Hepatic stellate cell (primary cell): ENCODE measurements at places on chromosomes 12 and 14.
A peak's percentile ranks its signal among the peaks of the same experiment; 100 is the strongest.

DNA sequence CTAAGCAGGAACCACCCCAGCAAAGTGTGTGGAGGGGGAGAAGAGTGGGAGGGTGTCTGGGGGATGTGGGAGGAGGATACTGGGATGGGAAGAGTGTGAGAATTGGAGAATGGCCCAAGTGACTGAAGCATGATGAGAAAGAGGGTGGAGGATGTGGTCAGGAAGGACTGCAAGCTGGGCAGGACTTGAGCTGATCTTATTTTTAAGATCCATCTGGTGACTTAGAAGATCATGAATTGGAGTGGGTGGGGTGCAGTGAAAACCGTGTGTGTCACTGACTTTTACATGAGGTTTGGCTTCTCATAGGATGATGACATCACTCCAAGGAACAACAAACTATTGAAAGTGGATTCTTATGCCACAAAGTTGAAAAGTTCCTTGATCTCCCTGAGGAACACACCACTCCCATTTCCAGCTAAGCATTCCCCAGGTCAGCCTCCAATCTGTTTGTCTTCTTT, 287.5 kb downstream of the GALC start:
- DNase-seq: no peak

- DNase-seq: no peak
Measured at GRCh38 chr12:4645023-4645422, 3.8 kb downstream of the AKAP3 start.

- peak; percentile 31 for DNase-seq
Measured at GRCh38 chr12:12561371-12562015, 1.2 kb downstream of the DUSP16 start.

DNA sequence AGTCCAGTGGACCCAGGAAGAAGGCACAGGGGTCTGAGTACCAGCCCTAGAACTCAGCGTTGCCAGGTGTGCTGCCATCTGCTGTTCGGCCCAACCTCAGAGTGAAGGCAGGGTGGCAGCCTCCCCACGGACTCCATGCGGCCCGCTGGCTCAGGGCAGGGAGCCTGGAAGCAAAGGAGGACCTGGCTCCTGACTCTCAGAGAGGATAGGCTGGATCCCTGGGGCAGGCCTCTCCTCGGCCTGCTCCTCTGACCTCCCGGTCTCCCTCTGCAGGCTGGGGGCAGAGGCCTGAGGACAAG, 10.1 kb downstream of the MCRS1 start:
- no peak for DNase-seq

DNA sequence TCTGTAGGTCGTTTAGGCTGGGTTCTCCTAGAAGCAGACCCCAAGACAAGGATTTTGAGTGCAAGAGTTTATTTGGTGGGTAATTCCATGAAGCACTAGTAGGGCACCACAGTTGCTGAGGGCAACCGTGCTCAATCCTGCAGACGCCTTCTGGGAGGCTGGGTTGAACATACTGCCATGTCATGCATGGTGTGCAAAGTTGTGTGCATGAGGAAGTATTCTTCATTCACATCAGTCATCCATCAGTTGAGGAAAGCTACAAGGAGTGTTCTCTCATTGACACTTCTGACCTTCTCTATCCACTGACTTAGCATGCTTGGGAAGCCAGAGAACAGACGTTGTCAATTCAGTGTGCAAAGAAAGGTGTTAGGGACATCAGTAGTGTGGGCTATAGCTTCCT, 179.2 kb downstream of the PTPN11 start:
- DNase-seq: no peak

- DNase-seq: no peak
Measured at GRCh38 chr12:1642513-1642912, 13.5 kb downstream of the WNT5B start.

DNA sequence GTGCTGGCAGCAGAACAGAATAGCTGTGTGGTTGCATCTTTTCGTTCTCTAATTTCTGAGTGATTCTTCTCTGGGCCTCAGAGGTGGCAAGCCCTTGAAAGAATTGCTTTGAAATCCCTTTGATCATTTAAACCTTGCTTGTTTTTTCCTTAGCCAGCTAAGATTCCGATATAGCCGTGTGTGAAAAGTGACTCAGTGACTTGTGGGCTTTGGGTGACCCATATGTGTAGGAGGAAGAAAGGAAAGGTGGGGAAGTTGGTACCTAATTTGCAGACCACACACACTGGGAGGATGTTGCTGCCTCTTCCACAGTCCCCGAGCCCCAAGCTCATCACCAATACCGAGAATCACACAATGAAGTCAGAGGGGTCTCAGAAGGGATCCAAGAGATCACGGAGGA, 18.8 kb downstream of the SLC24A4 start:
- no peak for DNase-seq

GRCh38 chr12:23929906-23930305, 19.6 kb downstream of the SOX5 start:
- no peak for DNase-seq

DNA sequence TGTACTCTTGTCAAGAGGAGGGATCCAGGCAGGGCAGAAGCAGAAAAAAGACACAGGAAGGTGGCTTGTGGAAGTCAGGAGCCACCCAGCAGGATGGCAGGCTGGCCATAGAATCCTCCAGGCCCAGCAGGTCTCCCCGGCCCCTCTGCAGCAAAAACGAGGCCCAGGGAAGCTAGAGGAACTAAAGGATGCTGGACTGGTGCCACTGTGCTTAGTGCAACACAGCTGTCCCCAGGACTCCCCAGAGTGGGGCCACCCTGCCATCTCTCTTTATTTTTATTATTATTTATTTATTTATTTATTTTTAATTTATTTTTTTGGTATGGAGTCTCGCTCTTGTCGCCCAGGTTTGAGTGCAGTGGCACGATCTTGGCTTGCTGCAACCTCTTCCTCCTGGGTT, 54.1 kb downstream of the PITPNM2 start:
- DNase-seq: no peak

- peak; percentile 28 for DNase-seq
Measured at GRCh38 chr12:57047981-57048380, 1.9 kb downstream of the MYO1A start.

DNA sequence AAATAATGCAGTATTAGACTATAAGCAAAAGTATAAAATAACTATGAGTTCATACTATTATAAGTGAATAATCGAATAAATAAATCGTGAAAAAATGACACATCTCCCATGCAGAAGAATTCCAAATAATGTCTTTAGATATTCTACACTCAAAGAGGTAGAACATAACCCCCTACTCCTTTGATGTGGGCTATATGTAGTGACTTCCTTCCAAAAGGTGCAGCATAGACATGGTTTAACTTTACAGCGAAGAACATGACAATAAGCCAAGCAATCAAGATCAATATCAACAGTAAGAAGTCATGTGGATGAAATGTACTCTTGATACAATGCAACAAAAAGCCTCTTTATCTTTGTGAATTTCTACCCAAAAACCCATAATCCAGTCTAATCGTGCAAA, 46.0 kb upstream of the HIF1A start:
- no peak for DNase-seq

DNA sequence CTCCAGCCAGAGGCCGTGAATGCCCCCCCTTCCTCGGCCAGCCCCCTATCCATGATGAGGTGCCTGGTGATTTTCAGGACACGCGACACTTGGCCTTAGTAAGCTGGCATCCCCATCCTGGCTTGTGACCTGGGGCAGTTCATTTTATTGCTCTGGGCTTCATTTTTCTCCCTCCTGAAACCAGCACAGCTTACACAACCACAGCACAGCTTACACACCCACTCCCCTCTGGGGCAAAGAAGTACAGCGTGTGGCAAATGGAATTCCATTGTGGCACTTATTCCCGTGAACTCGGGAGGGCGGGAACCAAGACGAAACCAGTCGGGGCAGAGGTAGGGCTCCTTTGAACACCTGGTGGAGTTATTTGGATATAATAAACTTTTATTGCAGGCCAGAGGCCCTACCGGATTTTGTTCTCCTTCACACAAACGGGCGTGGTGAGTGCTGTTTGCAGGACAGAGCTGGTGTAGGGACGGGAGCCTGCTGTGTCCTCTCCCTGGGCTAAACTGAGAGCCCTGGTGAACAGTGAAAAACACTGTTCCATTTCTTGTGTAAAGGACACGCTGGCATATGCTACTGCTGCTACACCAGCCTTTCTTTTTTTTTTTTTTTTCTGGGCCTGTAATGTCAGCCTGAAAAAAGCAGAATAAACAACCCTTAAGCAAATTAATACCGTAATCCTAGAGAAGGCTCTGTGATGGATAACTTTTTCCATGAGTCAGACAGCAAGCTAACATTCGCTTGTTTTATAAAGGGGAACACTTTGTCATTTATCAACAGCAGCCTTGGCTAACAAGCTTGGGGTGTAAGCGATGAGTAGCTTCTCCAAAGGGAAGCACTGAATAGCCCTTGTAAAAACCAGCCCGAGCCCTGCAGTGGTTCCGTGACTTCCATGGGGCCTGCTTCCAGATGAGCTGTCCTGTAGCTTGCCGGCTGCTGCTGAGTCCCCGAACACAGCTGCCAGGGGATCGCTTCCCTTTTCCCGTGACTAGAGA, 29.3 kb downstream of the CD9 start:
- DNase-seq: peak; percentile 77

- DNase-seq: no peak
Measured at GRCh38 chr12:39144613-39145061, 239.2 kb upstream of the CPNE8 start.

- no peak for DNase-seq
Measured at GRCh38 chr14:103016071-103016470, 41.3 kb downstream of the CDC42BPB start.

DNA sequence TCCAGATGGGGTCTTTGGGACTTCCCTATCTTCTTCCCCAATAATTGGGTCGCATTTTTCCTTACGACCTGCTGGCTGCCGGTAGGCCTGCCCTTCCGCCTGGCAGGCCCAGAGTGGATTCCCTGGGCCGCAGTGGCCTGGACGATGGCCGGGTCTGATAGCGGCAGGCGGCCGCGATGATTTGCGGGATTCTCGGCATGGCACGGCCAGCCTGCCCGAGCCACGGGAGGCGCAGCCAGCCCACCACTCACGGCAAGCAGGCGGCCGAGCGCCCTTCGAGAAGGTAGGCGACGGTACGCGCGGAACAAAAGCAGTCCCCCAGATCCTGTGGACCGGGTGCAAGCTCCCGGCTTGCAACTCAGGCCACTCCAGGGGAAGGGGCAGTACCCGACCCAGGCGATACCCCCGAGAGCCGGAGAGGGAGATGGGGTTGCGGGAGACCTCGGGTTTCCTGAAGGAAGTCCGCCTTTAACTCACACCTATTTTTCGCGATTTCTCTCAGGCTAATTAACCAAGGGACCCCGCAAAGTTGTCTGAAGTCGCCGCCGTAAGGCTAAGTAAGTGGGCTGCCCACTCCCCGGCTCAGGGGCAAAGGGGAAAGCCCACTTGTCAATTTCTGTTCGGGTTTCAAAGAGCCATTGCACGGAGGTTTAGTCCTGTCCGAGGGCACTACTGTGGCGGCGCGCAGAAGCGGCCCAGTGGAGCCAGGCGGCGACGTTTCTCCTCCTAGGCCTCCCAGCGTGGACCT, 1.4 kb upstream of the GSC start:
- DNase-seq: no peak

- no peak for DNase-seq
Measured at GRCh38 chr12:31298515-31298910, 27.4 kb downstream of the SINHCAF start.

DNA sequence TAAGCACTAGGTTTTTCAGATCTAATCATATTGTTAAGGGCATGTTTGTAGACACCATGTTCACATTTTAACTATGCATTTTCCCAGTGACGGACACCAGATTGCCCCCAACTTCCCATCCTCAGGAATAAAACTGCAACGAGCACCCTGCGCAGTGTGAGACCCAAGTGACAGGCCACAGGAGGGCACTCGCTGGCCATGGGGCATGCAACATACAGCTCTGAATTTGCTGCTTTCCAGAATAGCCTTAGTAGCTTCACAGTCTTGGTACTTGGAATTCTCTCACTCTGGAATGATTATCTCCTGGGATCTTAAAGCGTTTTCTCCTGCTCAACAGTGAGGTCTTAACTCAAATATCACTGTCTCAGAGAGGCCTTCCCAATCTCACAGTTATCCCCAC, 972 bp upstream of the DDX47 start:
- DNase-seq: no peak

GRCh38 chr12:107304588-107305532, 211.5 kb upstream of the CRY1 start:
- DNase-seq: no peak

- peak; percentile 76 for DNase-seq
Measured at GRCh38 chr12:26651566-26652188, 181.3 kb downstream of the ITPR2 start.

GRCh38 chr12:91901381-91902074, 244.1 kb downstream of the BTG1 start:
- no peak for DNase-seq

DNA sequence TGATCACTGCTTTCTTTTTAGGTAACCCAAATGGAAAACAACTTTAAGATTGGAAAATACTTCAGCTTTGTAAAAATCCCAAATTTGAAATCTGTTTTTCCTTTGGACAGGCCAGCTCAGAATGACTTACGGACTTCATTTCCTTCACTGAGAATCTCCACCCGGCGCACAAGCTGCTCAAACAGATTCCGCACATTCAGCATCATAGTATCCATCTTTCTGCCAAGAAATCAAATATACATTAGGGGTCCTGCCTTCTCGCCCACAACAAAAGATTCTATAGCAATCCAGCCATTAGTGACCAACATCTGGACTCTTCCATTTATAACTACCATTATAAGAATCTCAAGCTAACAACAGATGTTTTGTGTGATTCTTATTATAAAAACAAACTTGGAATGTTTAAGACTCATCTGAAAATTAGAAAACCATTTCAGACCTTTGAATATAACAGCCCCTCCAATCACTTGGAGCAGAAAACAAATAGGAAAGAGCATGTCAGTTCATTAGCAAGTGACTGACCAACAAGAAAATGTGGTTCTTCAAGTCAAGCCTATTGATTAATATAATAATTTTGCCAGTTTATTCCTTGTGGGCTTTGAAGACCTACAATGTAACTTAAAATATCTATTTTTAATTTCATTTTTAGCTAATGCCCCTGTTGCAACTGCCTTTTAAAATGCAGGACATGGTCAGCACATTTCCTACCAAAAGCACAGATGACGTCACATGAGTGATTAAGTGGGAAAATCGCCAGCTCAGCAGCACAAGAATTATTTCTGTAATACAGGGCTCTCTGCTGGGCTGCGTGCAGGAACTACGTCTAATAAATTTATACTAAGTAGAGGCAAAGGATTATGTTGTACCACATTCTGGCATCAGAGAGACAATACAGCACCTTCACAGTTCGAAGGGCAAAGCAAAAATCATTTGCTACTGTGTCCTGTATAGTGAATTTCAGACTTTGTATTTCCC, 8.5 kb downstream of the RACGAP1 start:
- peak; percentile 69 for DNase-seq

GRCh38 chr14:79658769-79659168, 552.5 kb downstream of the DIO2 start:
- no peak for DNase-seq

DNA sequence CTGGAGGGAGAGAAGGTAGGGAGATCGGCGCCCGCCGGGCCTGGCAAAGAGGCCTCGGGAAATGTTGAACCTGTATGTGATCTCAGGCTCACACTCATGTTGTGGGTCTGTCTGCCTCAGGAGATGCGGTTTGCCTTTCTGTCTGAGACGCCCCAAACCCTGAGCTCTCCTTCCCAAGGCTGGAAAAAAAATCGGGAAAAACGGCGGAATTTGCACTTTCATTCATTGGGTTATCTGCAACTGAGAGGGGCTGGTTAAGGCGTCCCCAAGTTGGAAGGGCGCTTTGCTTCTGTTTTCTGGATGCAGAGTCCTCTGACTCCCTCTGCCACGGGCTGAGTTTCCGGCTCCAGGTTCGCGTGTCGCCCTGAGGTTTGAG, 5.0 kb upstream of the HOXC9 start:
- DNase-seq: no peak

GRCh38 chr12:121786440-121786825, 7.1 kb downstream of the RHOF start:
- DNase-seq: peak; percentile 72
